ENCODE measurements at places on chromosomes 2 and 18.

GRCh38 chr2:215949991-215950404 is 63.4 kb downstream of the MREG start:
- DNase-seq, result peak; percentile 31

DNA sequence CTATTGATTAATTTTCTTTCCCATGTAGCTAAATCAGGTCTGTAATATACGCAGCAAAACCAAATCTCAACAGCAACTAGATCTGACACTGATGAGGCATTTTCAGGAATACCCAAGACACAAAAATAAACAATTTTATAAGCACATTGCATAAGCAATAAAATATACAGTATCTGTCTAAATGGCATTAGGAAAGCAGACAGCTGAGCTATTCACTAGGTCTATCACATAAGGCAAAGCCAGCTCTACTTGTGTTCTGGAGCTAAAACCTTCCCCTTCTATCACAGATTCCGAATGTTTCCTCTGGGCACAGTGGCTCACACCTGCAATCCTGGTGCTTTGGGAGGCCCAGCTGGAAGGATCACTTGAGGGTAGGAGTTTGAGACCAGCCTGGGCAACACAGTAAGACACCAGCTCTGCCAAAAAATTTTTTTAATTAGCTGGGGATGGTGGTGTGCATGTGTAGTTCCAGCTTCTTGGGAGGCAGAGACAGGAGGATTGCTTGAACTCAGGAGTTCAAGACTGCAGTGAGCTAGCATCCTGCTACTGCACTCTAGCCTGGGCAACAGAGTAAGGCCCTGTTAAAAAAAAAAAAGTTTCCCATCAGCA is 21.1 kb downstream of the PTPN2 start:
- DNase-seq, result no peak

DNA sequence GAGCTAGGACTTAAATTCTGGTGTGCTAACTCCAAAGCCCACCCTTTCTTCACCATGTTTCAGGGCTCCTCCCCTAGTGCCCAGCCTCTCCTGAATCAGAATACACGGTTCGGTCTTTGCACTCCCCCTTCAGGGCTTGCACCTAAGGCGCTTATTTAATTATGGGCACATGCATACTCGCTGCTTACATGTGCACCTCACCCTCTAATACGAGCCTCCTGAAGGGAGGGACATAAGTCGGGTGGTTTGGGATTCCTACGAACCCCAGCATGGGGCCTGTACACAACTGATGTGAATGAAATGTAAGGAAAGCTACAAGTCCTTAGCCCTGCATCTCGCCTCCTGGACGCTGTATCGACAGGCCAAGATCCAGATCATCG is 435 bp downstream of the IFT172 start:
- DNase-seq, result no peak

GRCh38 chr2:172334988-172335387 is 92.4 kb upstream of the ITGA6 start:
- DNase-seq, result no peak

GRCh38 chr2:112876257-112876970 is 34.6 kb upstream of the IL37 start:
- DNase-seq, result no peak

DNA sequence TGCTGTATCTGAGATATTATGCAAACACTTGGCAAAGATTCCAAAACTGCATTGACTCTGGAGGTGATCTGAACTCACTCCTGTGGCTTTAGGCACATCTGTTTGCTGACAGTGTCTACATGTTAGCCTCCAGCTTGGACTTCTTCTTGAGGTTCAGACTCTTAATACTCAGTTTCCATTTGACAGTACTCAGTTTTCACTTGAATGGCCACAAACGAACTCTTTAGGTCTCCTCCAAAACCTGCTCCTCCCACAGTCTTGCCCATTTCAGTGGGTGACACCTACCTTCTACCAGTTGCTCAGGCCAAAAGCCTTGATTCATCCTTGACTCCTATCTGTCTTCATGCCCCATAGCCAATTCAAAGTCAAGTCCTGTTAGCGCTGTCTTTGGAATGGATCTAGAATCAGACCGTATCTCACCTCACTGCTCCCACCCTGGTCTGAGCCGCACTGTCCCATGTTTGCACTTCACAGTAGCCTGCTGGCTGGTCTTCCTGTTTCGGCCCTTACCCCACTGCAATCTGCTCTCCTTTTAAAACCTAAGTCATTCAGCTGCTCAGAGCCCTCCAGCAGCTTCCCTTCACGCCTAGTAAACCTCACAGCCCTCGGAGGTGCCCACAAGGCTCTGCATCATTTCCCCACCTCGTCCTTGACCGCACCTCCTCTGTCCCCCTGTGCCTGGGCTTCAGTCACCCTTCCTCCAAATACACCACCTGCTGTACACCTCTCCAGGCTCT is 10.5 kb downstream of the ATG16L1 start:
- DNase-seq, result no peak

DNA sequence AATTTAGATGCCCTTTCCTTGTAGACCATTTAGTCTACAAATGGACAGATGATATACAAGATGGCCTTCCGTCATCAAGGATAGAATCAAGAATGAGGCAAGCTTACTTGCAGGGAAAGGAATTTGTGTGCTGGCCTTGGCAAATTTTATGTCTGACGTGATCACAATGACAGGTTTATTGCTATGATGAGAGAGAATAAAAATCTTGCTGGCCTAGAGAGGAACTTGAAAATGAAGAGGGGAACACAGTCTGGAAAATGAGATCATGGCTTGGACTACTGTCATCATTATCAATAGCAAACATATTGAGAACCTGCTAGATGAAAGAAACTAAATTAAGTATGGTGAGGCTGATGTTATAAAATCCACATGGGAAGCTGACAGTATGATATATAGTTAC is 66.0 kb downstream of the CSRNP3 start:
- DNase-seq, result no peak

DNA sequence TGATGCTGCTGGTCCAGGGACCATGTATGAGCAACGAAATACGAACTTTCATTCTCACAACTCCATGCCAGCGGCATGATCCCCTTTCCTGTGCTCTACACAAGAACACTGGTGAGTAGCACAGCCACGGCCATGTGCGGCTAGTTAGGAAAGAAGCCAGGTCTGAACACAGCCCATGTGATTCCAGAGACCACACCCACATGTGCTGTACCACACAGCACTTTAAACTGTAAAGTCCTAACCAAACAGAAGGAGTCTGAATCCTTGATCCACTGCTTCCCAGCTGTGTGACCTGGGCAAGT is 33.0 kb upstream of the ACAA2 start:
- no peak for DNase-seq

DNA sequence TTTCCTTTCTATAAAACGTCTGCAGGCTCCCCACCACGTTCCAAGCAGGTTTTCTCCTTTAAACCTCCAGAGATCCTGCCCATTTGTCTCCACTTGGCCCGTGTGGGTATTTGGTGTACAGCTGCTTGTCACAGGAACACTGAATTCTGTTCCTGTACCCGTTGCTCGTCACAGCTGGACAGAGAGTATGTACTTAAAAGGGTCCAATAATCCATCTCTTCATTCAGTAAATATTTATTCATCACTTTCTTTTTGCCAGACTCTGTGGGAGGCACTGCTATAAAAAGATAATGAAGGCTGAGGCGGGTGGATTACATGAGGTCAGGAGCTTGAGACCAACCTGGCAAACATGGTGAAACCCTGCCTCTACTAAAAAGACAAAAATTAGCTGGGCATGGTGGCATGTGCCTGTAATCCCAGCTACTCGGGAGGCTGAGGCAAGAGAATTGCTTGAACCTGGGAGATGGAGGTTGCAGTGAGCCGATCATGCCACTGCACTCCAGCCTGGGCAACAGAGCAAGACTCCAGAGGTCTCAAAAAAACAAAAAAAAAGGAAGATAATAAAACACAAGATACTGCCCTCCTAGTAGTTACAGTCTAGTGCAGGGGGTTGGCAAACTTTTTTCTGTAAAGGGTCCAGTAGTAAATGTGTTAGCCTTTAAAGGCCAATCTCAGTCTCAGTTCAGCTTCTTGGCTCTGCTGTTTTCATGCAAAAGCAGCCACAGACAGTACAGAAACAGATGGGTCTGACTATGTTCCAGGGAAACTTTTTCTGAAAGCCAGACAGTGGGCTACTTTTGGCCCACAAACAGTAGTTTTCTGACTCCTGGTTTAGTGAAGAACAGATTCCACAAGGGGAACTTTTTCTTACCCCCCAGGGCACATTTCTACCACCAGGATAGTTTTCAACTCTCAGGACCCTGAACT is 309.9 kb upstream of the RAB12 start:
- DNase-seq, result peak; percentile 77

DNA sequence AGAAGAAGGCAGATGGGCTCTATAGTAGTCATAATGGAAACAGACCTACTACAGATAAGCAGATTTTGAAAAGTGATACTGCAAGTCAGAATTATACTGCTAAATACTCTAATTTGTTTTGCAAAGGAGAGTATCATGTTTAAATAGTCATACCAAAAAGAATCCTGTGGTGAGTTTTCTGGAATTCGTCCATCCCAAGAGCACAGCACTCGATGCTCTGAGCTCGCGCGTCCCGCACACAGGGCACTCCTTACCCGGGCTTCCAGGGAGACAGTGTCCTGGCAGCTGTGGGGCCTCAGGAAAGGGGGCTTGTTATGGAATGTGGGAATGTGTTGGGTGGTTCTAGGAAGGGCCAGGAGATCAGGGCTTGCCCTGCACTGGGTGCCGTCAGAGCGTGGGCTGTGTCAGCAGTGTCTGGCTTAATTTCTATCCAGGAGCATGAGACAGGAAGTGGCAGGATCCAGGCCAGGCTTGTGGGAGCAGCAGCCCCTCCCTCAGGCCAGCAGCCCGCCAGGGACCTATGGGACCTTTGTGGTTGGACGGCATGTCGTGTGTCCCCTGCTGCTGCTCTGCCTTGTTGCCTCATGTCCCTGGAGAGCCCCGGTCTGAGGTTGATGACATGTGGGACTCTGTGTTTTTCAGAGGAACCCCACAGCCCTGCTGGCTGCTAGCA is 193.2 kb upstream of the TPO start:
- no peak for DNase-seq

DNA sequence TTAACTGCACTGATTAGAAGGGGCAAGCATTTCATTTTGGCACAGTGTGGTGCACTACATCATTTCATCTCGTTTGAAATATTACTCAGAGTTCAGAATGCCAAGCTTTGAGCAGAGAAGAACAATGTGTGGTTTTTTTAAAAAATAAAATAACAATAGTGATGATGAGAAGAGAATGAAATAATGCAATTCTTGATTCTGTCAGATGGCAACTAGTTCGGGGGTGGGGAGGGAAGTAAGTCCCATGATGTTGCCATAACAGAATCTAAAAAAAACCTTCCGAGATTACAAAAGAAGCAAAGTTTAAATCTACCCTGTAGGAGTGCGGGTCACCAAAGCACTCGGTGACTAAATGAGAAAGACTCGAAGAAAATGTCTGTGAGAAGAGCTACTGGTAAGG is 490.4 kb downstream of the NR4A2 start:
- DNase-seq, result no peak

GRCh38 chr18:845152-845819 is 33.2 kb upstream of the YES1 start:
- DNase-seq, result peak; percentile 1

DNA sequence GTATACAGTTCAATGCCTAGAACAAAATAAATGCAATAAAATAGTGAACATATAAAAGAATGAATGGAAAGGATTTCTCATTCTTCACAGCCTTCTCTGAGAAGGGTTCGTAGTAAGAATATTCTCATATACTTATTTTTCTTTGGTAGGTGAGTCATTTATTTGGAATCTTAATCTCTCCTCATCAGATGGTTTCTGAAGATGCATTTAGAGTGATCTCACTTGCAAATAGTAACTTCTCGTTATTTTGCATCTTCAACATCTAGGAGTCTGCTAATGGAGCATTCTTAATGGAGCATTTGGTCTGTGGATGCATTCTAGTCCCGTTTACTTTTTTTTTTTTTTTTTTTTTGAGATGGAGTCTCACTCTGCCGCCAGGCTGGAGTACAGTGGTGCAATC is 3.9 kb downstream of the UBXN4 start:
- no peak for DNase-seq

- no peak for DNase-seq
Observed at GRCh38 chr2:204669382-204669781, 124.1 kb downstream of the PARD3B start.

- no peak for DNase-seq
Observed at GRCh38 chr2:210263841-210264240, 38.6 kb upstream of the ACADL start.

DNA sequence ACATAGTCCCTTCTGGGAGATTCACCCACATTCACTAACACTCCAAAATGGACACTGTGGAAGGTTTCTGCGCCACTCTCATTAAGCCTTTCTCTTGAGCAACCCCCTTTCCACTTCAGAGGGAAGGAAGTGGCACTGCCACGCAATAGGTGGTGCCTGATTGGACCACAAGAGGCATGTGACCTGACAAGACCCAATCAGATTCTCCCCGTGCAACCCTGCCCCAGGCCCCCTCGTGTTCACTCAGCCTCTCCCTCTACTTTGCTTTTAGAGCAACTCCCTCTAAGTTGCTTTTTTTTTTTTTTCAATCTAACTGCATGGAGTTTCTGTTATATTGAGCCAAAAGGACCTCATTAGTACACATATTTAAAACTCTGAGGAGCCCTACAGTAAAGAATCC is 158.0 kb downstream of the EN1 start:
- no peak for DNase-seq

- DNase-seq, result no peak
Observed at GRCh38 chr2:216017365-216017764, 4.0 kb upstream of the MREG start.

- no peak for DNase-seq
Observed at GRCh38 chr2:214651451-214651850, 158.0 kb downstream of the BARD1 start.

- DNase-seq, result no peak
Observed at GRCh38 chr2:64698668-64699444, 45.1 kb upstream of the SERTAD2 start.

GRCh38 chr18:8705961-8706790 is 820 bp downstream of the MTCL1 start:
- no peak for DNase-seq

DNA sequence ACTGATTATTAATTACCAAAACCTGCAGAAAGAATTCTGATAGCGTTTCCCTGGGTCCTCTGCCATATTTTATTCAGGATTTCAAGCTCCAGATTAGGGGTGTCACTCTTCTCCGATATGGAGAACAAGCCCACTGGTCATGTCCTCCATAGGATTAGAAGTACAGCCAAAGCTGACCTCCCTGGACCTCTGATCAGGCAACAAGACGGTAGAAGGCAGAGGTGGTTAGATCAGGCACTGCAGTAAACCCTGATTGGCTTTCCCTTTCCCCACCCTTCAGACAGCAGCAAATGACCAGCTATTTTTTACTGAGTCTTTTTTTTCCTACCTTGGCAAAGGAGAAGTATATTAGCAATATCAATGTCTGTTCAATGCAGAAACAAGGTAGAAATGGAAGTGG is 37.7 kb downstream of the SPC25 start:
- no peak for DNase-seq

Data from brain (organoid and tissue), 16 donors.